Activated CD8-positive, alpha-beta memory T cell treated with anti-CD3 and anti-CD28 coated beads for 4 hours (primary cell): ENCODE measurements at places on chromosomes 13 and 19.
A peak's percentile ranks its signal among the peaks of the same experiment; 100 is the strongest.

DNA sequence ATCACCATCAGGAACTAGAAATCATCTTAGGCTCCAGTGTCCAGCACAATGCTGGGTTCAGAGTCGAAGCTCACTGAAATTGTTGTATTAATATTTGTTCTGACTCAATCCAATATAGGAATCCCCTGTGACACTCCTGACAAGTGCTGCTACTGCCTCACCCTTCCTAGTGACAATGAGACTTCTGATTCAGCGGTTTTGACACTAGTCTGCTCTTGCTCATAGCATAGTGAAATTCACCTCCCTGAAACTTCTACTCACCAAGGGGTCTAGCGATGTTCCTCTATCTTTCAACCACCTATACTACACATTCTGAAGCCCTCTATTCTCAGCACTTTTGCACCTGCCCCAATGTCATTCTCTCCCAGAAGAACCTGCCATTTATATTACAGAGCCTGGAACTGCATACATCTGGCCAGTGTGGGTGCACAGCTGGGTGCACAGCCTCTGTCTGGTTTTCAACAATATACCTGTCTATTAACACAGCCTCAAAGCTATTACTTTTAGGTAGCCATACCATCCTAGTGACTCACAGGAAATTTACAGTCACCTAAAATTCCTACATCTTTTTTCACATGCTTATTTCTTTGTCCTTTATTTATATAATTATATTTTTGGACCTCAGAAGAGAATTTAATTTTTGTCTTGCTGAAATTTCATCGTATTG is 88.3 kb downstream of the DOCK9 start:
- no peak for DNase-seq

- DNase-seq = no peak
These were observed 790 bp upstream of the SUGT1 start for GRCh38 chr13:52651897-52652195.

DNA sequence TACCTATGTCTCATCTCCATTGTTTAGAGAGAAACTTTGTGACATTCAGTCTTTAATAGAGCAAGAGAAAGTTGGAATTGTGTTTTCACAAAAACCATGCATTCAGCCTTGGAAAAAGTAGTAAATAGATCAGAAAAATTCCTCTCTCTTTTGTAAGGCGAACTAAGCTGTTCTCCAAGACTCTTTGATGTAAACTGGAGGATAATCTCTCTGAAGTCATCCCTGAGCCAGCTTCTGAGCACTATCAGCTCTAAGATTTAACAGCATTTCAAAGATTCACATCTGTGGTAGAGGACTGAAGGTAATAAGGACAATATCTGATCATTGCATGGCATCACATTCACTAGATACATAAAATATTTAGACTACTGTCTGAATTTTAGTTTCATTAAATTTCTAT is 904.6 kb upstream of the ATXN8OS start:
- DNase-seq = no peak

- no peak for DNase-seq
These were observed 146.8 kb downstream of the STK24 start for GRCh38 chr13:98429977-98430736.

DNA sequence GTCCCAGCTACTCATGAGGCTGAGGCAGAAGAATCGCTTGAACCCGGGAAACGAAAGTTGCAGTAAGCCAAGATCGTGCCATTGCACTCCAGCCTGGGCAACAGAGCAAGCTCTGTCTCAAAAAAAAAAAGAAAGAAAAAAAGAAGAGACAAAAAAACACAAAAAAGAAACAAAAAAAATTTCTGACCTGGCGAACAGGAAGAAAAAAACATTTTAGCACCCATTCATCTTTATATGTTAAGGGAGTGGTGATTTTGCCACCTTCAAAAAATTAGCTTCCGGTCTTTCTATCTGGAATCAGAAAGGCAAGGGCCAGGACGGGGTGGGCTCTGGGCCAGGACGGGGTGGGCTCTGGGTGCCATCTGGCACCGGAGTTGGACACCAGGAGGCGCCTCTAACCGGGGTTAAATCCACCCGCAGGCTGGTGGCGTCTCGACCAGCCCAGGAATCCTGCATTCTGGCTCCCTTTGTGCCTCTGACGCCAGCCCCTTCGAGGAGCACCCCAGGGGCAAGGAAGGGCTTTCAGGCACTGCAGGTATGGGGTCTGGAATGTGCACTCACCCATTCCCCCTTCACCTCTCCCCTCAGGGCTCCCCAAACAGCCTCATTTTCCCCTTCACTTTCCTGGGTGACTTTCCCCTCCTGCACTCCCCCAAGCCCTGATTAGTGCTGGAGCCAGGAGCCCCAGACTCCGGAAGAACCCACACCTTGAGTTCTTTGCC is 10.4 kb upstream of the ZSWIM4 start:
- peak; percentile 43 for DNase-seq

GRCh38 chr19:50300051-50300450 is 29.1 kb downstream of the KCNC3 start:
- no peak for DNase-seq

GRCh38 chr19:19661675-19662251 is 1.7 kb downstream of the ATP13A1 start:
- no peak for DNase-seq

DNA sequence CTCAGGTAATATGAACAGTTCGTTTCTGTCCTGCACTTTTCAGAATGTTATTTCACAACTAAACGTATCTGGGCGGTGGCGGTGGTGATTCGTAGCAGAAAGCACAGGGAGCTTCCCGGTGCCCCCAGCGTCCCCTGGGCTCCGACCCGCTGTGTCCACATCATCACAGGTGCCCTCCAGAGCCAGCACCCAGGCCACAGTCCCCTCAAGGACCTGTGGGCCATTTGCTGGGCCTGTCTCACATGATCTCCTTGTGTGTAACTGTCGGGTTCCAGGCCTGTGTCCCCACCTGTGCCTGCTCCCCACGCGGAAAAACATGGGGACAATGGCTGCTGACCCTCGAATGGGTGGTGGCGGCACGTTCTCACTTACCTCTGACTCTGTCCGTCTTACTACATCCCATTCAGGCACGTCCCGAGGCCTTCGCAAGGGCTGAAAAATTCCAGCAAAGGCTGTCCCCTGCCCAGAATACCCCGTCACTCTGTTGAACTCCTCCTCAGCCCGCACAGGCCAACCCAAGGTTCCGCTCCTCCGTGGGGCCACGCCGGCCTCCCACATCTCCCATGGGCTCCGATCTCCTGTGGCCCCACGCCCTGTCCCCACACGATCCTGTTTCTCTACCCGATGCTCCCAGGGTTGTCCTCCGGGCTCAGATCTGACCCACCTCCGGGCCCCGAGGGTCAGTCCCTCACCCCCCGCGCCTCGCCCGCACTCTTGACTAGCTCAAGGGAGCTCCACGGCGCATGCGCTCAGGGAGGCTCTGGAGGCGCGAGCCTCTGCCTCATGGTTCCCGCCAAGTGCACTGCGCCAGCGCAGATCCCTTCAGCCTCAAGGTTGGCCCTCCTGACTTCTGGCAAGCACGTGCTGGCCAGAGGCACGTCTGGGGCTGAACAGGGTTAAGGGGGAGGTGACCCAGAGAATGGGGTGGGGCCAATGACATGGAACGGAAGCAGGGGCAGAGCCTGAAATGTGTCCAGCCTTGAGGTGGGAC is 21.2 kb downstream of the DEDD2 start:
- DNase-seq = no peak

GRCh38 chr13:34256236-34256635 is 438.3 kb downstream of the RFC3 start:
- DNase-seq = no peak

- DNase-seq = no peak
These were observed 69.8 kb downstream of the KDM4B start for GRCh38 chr19:5038631-5039271.

GRCh38 chr13:59771272-59771671 is 392.5 kb downstream of the DIAPH3 start:
- DNase-seq = no peak

DNA sequence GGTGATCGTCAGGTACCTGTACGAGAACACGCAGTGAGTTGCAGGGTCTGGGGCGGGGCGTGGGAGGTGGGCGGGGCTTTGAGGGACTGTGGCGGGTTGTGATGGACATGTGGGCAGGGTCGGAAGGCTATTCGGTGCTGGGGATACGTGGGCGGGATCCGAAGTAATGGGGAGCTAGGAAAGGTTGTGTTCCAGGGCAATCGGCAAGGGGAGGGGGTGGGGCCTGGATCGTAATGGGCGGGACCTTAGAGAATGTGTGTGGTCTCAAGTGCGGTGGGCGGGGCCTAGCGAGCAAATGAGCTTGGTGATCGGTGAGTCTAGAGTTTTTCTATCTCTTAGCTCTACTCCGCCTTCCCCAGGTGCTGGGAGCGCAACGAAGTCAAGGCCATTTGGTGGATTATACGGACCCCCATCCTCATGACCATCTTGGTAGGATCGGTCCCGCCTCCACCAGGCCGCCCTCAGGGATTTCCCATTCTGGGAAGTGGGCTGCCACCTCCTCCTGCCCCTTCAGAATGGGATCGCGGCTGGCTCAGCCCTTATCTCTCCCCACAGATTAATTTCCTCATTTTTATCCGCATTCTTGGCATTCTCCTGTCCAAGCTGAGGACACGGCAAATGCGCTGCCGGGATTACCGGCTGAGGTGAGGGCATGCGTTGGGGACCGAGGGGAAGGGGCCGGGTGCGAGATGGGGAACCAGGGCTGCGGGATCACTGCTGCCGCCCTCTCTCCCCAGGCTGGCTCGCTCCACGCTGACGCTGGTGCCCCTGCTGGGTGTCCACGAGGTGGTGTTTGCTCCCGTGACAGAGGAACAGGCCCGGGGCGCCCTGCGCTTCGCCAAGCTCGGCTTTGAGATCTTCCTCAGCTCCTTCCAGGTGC is 9.6 kb downstream of the GIPR start:
- peak; percentile 67 for DNase-seq

DNA sequence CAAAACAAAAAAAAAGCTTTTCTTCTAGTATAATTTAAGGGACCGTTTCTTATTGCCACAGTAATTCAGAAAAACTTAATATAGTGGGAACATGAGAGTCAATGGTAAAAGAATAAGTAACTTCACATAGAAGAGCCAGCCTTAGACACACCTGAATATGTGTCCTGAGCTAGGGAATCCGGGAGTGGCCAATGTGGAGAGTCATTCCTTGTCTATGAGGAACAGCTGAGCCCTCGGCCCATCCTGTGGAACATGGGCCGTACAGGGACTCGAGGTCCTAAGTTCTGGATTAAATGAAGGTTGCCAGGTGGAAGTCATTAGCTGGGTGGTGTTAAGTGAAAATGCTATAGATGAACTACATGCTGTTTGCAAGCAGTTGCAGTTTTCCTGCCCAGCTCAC is 32.2 kb downstream of the EFNB2 start:
- no peak for DNase-seq

- no peak for DNase-seq
These were observed 374.4 kb downstream of the SPRY2 start for GRCh38 chr13:79966493-79966895.

DNA sequence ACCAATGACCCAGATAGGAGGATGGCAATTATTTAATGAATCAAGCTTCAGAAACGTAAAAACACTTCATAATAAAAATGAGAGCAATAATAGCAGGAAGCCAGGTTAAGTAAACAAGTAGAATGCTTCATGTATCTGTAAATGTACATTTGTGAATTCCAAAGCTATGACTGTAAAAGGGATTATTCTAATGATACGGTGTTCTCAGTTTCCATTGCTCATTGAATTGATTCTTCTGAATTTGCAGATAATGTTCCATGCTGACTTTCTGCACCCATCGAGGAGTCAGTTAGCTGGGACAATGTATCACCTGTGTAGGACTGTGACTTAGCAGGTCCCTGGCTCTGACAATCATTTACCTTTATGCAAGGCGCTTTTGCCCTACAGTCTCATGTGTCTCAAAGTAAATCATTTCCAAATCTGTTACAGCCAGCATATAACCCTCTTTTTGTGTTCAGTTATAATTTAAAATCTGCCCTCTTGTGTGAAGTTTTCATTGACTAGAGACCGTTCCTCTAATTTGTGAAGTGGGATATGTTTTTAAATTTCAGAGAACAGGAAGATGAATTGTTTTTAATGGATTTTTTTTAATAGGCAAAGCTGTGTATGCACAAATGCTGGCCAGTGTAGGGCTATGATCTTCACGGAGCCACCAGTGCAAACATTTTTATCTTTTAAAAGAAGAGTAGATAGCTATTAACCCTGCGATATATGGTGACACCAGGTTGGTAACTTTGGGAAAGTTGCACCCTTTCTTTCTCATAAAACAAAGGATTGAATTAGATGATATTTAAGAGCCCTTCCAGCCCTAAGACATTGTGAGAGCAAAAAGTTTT is 267.1 kb downstream of the KLF5 start:
- no peak for DNase-seq
